ENCODE measurements at places on chromosomes 7 and 10.

- DNase-seq = no peak
Observed at GRCh38 chr7:45081670-45081974, 7.1 kb downstream of the NACAD start.

- DNase-seq = no peak
Observed at GRCh38 chr10:70320751-70321150, 36.9 kb upstream of the NPFFR1 start.

GRCh38 chr7:16989811-16990413 lies 108.1 kb upstream of the AGR3 start:
- DNase-seq = no peak

DNA sequence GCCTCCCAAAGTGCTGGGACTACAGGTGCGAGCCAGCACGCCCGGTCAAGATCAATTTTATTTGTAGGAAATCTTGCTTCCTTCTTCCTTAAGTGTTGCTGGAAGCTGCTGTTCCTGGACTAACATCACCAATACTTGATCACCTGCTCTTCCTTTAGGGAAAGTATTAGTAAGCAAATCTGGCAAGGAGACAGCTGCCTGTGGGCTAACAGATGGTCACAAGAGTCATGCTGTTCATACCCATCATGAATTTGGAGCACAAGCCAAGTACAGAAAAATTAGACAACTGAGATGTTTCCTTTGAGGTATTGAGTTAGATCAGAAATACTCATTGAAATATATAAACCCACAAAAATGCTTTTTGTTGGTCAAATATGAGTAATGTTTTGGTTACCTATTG lies 27.9 kb downstream of the BAIAP2L1 start:
- no peak for DNase-seq

DNA sequence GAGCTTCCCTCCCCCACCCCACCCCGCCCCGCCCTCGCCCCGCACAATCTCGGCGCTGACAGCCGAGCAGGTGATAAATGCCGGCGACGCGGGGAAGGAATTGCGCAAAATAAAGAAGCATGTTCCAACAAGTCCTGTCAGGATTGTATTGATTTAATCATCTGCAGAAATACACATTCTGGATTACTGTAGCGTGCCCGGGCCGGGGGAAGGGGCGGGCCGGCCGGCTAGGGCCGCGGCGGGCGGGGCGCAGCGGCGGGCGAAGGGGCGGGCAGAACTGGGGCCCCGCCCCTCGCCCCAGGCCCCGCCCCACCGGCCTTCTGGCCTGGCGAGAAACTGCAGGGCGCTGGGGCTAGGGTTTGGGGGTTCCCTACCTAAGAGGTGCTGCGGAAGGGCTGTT lies 88.9 kb upstream of the PAX2 start:
- DNase-seq = no peak
